ENCODE measurements at places on chromosomes 11 and 22.

DNA sequence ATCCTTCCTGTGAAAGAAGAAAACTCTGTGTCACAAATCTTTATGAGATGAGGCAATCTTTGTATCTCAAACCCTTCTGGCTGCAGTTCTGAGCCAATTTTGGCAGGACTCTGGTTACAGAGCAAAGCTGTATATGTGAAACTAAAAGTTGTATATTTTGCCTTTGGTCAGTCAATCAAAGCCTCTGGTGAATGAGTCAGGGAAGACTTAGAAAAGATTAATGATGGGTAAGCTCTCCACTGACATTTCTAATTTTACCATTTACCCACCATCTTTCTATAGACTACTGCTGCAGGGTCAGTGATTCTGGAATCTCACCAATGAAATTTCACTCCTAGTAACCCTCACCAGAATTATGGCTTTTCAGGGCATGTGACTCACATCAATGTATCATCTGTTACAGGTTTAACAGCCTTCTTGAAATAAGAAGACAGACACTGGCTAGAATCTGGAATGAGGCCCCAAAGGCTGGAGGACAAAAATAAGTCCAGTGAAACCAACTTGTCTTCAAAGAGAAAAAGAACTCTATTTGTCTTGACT, 43.3 kb downstream of the USP35 start:
- no peak for DNase-seq

GRCh38 chr22:22684580-22685561, 40.5 kb downstream of the GGTLC2 start:
- no peak for DNase-seq

DNA sequence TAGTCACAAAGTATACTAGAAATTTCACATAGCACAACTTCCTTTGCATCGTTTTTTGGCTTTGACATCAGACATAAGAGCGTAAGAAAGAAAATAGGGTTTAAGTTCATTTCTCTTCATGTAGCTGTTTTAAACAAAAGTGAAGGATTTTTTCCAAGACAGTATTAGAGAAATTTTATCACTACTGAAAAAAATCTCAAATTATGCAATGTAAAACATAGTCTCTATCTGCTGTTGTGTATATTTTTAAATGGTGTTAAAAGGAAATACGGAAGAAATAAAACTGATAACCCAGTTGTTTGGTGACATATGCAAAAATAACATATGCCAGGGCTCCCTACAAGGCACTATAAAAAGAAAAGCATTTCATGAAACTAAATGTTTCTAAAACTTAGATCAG, 1449.4 kb downstream of the LRRC4C start:
- no peak for DNase-seq

- no peak for DNase-seq
Observed at GRCh38 chr11:128913806-128914205, 22.6 kb downstream of the KCNJ5 start.

- no peak for DNase-seq
Observed at GRCh38 chr11:9341638-9342178, 27.3 kb upstream of the TMEM41B start.

GRCh38 chr11:45663486-45664375, 1.7 kb downstream of the CHST1 start:
- DNase-seq = no peak

DNA sequence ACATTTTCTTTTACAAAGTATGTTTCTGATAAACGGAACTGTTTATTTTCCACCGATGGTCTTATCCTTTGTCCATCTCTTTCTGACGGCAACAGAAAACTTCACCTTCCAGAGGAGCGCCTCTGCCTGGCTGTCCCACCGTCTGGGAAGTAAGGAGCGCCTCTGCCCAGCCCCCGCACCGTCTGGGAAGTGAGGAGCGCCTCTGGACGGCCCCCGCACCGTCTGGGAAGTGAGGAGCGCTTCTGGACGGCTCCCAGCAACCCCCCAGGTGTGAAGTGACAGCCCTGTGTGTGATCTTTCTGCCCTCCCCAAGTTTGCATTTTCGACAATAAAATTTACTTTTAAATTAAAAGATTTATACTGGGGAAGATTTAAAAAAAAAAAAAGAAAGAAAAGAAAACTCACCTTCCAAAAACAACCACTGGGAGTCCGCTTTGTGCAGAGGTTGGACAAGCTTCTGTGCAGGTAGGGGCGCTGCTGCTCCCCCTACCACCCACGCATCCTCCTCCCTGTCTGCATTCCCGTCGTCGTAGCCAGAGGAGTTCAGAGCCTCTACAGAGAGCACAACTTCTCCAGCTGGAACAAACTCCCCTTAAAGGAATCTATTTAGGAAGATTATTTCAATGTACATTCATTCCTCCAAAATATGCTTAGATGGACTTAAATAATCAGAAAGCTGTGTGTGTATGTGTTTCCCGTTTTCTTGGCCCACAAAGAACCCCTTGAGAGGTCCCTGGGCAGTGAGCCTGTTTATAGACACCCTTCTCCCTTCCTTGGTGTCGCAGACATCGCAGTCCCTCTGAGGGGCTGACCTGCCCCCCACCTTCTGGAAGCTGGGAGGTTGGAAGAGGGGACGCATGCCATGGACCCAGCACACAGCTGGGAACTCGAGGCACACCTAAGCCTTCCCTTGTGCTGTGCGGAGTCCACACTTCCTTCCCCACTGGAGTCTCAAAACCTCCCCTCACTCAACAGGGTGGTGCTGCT, 849 bp upstream of the APOBEC3B start:
- no peak for DNase-seq

DNA sequence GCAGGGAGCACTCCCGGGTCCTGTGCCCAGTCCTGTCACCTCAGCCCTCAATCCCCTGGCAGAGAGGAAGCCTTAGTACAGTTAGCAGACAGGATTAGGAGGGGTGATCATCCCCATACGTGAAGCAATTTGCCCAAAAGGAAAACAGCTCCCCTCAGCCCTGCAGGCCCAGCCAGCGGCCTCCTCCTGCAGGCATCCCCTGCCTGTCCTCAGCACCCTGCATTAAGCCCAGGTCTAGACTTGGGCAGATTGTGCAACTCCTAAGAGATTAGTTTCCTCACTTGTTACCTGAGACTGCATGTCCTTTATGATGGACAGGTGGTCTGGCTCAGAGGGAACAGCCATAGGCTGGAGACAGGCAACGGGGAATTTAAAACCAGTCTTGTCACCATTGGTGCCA, 95.5 kb upstream of the TMEM45B start:
- peak; percentile 71 for DNase-seq

GRCh38 chr11:61516191-61516590, 7.6 kb downstream of the LRRC10B start:
- DNase-seq = no peak

DNA sequence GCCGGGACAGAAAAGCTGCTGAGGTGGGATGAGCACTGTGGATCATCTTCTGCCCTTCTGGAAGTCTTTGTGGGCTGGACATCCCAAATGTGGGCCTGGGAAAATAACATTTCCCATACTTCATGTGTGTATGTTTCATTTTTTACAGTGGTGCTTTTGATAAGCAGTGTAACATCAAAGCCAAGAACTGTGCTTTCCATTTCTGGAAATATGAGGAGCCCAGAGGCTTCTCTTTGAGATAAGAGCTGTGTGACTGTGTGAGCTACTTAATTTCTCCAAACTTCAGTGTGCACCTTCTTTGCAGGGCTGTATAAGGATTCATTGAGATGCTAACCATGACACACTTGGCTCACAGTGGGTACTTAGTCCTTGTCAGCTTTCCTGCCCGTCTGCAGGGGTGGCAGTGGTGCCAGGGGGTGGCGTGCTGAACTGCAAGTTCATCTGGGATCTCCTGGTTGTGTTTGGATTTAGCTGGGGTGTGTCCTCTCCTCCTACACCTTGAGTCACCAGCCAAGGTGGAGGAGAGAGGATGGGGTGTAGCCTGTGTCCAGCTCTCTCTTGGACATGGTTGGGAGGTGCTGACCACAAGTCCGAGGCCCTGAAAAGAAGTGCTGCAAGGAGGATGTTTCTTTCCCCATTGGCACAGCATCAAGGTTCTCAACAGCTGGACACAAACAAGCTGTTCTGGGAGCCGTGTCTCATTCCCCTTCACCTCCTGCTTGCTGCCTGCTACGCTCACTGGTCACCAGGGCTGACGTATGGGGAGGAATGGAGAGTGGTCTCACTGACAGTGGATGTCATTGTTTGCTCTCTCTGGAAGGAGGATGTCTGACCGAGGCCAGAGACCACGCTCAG, 139.4 kb downstream of the TEAD1 start:
- no peak for DNase-seq

- no peak for DNase-seq
Observed at GRCh38 chr11:80727315-80727714, 1286.5 kb upstream of the TENM4 start.

GRCh38 chr22:22565981-22566380, 6.9 kb upstream of the PRAME start:
- DNase-seq = no peak

GRCh38 chr11:113629562-113629961, 76.5 kb downstream of the TMPRSS5 start:
- DNase-seq = no peak

DNA sequence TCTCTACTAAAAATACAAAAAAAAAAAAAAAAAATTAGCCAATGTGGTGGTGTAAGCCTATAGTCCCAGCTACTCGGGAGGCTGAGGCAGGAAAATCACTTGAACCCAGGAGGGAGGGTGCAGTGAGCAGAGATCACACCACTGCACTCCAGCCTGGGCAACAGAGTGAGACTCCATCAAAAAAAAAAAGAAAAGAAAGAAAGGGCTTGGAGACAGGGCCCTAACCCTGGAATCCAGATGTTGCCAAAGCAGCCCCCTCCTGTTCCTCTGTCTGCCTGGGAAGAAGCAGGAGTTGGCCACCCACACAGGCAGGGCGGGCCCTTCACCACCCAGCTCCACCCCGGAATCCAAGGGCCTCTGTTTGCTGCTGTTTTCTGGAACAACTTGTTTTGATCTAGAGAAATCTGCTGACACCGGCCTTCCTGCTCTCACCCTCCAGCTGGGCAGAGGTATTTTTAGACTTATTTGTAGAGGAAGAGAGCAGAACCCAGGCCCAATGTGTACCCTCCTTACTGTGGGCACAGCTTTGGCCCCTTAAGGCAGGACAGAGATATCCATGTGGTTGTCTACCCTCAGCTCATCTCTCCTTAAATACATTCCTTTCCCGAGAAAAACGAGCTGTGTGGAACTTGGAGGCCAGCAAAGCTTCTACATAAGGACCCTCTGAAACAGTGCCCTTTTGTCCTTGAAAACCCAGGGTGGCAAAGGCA, 2.7 kb upstream of the NEAT1 start:
- DNase-seq = peak; percentile 70

DNA sequence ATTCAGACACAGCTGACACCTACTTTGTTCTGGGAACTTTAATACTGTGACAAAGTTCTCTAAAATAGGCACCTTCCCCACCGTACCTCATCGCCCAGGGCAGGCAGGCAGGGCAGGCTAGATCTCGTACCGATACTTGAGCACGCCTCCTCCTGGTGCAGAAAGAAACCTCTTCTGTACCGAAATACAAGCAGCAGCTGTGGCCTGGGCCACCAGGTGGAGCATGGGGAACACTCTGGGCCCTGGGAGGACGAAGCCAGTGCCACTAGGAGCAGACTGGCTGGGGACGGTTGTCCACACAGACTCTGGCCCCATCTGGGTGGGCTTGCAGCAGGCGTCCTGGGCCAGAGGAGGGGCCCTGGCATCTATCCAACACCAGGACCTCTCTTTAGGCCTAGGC, 12.8 kb downstream of the PMM1 start:
- DNase-seq = peak; percentile 21

DNA sequence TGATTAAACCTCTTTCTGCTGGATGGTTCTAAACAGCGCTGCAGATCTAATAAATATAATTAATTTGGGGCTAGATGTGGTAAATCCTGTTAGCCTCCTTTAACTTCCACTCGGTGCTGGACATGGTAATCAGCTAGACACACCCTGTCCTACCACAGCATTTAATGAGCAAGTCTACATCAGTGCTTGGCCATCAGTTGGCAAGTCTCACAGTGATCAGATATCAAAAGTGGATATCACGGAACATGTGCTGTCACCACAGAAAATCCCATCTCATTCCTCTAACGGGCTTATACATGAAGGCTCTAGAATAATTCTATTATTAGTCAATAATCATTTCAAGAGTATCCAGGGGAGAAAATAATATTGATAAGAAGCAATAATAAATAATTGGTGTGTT, 5.6 kb upstream of the USP28 start:
- no peak for DNase-seq

GRCh38 chr22:39240831-39241793, 3.7 kb downstream of the PDGFB start:
- peak; percentile 41 for DNase-seq

GRCh38 chr22:31719850-31720471, 30.0 kb downstream of the PRR14L start:
- DNase-seq = no peak

DNA sequence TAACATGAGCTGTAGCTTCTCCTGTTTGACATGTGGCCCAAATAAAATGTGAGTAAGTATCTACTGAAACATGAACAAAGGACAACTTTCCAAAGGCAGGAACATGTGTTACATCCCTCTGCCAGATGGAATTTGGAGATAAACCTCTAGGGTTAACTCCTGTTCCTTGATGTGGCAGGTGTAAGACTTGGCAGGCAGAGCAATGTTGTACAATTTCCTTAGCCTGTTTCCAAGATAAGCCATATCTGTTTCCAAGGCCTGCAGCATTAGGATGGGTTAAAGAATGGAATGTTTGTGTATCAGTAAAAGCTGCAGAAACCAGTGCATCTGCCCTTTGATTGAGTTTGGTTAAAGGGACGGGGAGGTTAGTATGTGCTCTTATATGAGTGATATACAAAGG, 8.8 kb upstream of the DNAJB13 start:
- DNase-seq = no peak

Data from NCI-H510A (cell line).